ENCODE measurements at places on chromosomes 11 and 22.

DNA sequence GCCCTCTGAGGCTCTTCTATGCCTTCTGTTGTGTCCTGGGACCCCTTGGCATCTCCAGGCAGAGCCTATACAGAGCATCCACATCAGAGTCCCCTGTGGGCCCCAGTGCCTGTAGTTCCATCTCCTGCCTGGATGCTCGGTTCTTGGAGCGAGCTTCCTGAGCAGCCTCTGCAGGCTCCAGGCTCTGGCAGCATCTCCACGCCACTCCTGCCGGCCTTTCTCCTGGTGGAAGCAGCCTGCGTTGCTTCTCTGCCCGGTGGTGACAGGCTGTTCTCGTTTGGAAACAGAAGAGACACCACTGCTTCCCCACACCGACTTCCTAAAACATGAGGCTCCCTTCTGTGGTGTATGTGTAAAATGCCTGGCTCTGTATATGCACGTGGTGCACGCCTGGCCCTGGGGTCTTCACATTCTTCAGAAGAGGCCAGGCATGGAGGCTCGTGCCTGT is 52.8 kb downstream of the BCR start:
- DNase-seq = no peak

- DNase-seq = no peak
These were observed 1.2 kb downstream of the P2RX3 start for GRCh38 chr11:57339328-57339727.

DNA sequence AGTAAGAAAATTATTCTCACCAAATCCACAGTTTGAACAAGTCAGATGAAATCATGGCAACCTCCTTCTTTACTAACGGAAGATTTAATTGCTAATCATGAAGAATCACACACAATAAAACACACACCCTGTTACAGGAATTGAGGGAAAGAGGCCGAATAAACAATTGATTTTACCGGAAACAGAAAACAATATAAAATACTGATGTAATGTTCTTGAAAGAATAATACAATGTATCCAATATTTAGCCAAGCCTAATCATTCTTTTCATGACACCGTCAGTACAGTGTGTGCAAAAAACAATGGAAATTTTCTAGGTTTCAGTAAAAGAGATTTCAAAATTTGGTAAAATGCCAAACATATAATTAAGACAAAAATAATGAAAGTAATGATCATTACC is 23.4 kb downstream of the ASRGL1 start:
- DNase-seq = no peak

GRCh38 chr11:17280494-17281127 is 4.1 kb downstream of the NUCB2 start:
- DNase-seq = no peak

DNA sequence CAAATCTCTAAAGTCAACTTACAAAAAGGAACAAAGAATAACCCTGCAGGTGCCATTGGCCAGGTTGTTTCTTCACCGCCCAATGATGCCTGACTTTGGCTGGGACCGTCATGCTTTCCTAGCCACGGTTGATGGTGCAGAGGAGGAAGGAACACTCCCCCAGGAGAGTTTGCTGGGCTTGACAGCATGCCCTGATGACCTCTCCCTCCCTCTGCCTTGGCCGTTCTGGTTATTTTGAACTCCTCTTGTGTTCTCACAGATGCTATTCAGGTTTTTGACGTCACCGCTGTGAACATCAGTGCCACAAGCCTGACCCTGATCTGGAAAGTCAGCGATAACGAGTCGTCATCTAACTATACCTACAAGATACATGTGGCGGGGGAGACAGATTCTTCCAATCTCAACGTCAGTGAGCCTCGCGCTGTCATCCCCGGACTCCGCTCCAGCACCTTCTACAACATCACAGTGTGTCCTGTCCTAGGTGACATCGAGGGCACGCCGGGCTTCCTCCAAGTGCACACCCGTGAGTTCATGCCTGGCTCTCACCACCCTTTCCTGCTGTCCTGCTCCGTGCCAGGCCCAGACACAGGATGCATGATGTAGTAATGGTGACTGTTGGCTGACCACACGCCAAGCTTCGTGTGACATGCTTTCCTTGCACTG is 89.0 kb upstream of the OR4B1 start:
- no peak for DNase-seq

GRCh38 chr11:116826751-116827431 is 2.8 kb upstream of the APOC3 start:
- no peak for DNase-seq

- DNase-seq = no peak
These were observed 35.0 kb downstream of the GUCY1A2 start for GRCh38 chr11:106983261-106983660.

- DNase-seq = no peak
These were observed 51.5 kb downstream of the SGSM3 start for GRCh38 chr22:40421941-40422340.

DNA sequence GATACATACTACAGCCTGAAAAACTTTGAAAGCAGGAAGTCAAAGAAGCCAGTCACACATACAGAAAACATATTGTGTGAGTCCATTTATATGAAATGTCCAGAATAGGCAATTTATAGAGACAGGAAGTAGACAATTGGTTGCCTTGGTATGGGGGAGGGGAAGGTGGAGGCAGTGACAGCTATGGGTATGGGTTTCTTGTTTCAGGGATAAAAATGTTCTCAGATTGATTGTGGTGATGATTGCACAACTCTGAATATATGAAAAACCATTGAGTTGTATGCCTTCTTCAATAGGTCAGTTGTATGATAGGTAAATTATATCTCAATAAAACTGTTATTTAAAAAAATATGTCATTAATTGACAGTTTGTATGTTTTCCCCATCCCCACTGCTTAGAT is 137.6 kb downstream of the SNX19 start:
- no peak for DNase-seq

GRCh38 chr22:36816339-36816635 is 548 bp downstream of the PVALB start:
- no peak for DNase-seq

- DNase-seq = no peak
These were observed 79.1 kb downstream of the TBC1D22A start for GRCh38 chr22:46841522-46841921.

DNA sequence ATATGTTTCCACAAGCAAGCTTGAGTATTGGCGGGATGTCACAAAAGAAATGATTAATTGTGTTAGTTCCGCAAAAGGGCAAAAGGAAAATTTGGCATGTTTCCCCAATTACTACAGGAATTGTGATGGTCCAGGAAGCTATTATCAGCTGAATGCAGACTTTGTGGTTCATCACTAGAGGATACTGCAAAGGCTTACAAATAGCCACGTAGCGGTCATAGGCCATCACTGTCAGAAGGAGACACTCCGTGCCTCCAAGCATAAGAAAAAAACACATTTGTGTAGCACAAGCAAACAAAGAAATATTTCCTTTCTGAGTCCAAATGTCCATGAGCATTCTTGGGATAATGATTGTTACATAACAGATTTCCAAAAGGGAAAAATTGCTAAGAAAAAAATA is 1.8 kb downstream of the OR10AG1 start:
- no peak for DNase-seq

- DNase-seq = no peak
These were observed 9.1 kb downstream of the TSPAN32 start for GRCh38 chr11:2310786-2311352.

DNA sequence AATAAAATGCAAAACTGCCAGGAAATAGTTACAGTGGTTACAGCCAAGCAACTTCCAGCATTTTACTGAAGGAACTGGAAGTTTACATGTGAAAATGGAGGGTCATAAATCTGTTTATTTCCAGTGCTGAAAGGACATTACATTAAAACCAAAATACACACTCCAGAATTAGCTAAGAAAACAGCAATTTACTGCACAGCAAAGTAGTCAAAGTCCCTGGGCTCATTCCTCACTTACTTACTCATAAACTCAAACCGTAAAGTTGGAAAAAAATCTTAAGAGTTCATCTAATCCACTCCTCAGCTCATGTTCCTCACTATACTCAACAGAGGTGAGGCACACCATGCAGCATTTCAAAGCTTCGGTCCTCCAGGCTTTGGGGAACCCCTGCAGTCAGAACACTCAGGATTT is 17.4 kb downstream of the CTSC start:
- DNase-seq = no peak

DNA sequence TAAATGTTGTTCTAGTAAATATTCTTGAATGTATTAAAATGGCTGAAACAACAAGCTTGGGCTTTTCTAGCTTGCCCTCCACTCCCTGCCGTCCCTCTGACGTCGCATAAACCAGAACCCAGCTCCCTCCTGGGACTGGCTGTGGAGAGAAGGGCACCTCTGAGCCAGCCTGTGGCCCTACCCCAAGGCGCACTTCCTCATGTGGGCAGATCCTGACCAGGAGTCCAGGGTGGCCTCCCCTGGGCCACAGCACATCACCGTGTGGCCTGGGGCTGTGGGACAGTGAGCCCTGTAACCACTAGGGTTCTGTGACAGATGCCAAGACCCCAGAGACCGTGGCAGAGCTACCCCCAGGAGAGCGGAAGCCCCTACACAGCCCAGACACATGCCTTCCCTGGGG is 10.2 kb upstream of the ADORA2A start:
- no peak for DNase-seq

GRCh38 chr11:1840780-1841480 is 2.1 kb downstream of the TNNI2 start:
- DNase-seq = no peak
